ENCODE measurements at places on chromosomes 7 and 10.

- no peak for DNase-seq
These were observed 86.1 kb upstream of the PCBD1 start for GRCh38 chr10:70974351-70974901.

DNA sequence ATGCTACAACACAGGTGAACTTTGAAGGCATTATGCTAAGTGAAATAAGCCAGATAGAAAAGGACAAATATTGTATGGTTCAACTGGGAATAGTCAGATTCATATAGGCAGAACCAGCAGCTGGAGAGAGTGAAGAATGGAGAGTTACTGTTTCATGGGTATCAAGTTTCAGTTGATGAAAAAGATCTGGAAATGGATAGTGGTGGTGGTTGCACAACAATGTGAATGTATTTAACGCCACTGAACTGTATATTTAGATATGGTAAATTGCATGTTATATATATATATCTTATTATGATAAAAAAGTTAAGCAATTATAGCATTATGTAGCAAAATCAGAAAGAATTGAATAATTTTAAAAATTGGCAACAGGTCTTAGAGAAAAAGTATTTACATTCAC is 3.9 kb downstream of the LMBR1 start:
- no peak for DNase-seq

DNA sequence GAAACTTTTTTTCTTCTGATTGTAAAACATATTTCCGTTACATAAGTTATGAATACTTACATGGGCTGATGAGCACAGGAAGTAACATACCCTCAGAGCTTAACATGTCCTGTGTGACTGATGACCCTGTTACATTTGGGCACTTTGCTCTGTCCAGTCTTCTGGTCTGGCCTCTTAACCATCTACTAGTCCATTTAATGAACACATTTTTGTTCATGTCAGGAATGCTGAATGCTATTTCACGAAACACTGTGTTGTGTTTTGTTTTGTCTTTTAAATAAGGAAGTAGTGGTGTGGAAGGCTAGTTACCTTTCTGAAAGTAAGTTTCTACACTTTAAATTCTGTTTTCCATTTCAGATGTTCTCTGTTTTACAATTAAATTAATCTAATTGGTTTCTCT is 77.7 kb downstream of the RBM33 start:
- no peak for DNase-seq

DNA sequence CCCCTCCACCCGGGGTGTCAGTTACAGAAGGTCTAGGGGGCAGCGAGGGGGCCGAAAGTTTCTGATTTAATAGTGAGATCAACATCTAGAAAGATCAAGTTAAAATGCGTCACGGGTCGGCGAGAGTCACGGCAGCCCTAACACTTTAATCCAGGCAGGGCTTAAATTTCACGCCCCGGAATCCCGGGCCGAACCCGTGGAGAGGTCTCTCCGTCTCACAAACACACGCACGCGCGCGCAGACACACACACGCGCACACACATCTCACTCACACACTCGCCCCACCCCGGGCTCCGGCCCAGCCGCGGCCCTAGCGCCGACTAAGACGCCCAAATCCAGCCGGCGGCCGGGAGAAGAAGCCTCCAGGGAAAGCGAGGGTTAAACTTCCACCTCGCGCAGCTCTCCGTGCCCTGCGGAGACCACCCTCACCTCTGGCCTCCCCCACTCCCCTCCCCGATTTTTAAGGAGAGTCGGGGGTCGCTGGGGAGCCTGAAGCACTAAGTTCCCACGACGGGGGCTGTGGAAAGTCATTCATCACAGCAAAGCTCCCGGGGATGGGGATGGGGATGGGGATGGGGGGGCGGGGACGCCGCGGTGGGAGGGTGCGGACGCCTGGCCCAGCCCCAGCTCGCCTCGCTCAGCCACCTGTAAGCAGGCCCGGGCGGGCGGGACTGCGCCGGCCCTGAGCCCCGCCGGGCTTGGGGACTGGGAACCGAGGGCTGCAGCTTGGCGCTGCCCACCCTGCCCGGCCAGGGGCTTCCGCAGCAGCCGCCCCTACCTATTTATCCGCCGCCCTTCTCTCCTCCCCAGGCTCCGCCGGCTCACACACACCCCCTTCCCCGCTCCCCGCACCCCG is 1.6 kb downstream of the PDGFA start:
- DNase-seq: peak; percentile 47

- DNase-seq: no peak
These were observed 5.4 kb downstream of the MYOF start for GRCh38 chr10:93476756-93477155.

DNA sequence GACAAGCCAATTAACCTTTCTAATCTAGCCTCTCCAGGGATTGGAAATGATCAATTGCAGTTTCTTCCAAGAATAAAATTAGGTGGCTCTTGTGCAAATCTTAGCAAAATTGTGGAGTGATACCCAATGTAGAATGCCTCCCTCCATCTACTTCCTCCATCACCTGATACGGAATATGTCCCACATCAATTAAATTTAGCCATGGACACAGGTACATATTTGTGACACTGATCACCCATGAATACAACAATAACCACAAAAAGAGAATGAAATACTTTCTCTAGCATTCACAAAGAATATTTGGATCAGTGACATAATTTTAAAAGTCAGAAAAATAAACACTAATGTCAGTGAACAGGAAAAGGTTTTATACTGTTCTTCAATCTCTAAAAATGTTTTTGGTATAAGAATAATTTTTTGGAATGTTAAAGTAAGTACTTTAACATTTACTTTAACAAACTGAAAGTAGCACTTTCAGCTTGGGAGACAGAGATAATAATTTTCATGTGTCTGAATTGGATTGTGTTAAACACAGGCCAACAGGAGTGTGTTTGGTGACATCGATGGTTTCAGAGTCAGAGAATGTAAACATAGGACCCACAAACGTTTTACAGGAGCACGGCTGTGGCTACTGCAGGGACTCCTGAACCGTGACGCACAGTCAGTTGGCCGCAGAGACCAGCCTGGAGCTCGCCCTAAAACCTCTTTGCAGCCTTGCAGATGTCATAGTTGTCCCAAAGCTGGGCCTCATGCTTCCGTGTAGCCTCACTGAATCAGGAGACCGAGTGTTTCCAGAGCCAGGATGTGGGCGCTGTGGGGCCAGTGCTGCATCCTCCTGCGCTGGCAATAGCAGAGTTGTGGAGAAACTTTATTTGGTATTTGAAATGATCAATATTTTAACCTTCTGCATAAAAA is 7.2 kb downstream of the RBM20 start:
- DNase-seq: peak; percentile 34

GRCh38 chr7:104135760-104136558 is 71.9 kb downstream of the ORC5 start:
- no peak for DNase-seq

DNA sequence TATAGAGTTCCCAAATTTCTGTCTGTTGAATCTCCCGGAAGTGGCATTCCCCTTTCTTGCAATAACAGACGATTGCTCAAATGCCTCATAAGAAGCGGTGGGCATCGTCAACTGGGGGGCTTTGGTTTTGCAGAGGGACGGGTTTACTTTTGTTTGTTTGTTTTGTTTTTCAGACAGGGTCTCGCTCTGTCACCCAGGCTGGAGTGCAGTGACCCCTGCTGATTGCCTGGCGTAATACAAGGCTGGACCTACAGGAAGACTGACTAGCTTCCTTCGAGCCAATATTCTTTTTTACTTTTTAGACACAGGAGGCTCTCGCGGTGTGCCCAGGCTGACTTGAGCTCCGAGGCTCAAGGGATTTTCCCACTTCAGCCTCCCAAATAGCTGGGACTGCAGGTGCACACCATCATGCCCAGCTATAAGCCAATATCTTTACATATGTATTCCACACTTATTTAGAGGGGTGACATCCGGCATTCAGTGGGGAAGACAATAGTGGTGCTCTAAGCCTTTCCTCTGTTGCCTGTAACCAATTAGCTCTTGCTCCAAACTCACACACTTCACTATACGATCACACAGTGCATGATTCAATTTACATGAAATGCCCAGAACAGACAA is 58.1 kb downstream of the FHIP2A start:
- DNase-seq: no peak

DNA sequence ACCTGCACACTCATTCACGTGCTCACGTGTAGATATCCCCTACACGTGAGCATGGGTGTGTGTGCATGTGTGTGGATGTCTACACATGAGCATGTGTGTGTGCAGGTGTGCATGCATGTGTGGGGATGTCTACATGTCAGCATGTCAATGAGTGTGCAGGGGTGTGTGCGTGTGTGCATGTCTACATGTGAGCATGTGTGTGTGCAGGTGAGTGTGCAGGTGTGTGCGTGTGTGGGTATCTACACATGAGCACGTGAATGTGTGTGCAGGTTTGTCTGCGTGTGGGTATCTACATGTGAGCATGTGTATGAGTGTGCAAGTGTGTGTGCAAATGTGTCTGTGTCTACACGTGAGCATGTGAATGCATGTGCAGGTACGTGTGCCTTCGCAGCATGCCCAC is 274.8 kb downstream of the PTPRN2 start:
- no peak for DNase-seq

Measured in stromal cell of bone marrow (primary cell).